ENCODE measurements at places on chromosomes 13 and 19. TPM values are rescaled to one million over a fixed set of nuclear protein-coding genes. Genes with fewer than 3 reads are reported as not detected.

The SHISA2 gene
- total RNA-seq = 26.3 TPM

The TLE6 gene
- total RNA-seq = 6.7 TPM

The CCNA1 gene
- total RNA-seq = 0.46 TPM

The CGB3 gene
- total RNA-seq = not detected

The AMER2 gene
- total RNA-seq = not detected

The METTL21C gene
- total RNA-seq = not detected

The SLC6A16 gene
- 4.5 TPM for total RNA-seq

The OSCAR gene
- total RNA-seq = 59.5 TPM

The ZNF865 gene
- total RNA-seq = 18.4 TPM

The ZNF99 gene
- total RNA-seq = 0.09 TPM

The FFAR2 gene
- total RNA-seq = 2.6 TPM

The TBXA2R gene
- total RNA-seq = 4.7 TPM

The GNA15 gene
- 18.6 TPM for total RNA-seq

The ATP1A3 gene
- total RNA-seq = not detected

Data from upper lobe of right lung (tissue), 1 donor.